Vagina (tissue), 2 donors: ENCODE measurements at places on chromosomes 1 and 21.

DNA sequence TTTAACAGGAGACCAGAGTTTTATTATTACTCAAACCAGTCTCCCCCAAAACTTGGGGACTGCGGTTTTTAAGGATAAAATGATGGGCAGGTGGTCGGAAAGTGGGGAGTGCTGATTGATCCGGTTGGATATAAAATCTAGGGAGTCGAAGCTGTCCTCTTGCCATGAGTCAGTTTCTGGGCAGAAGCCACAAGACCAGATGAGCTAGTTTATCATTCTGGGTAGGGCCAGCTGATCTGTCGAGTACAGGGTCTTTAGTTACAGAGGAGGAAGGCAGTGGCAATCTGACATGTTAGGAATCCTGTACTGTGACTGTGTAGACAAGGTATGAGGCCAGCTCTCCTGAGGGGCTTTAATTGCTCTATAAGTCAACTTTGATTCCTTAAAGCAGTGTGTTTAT is 22.9 kb upstream of the FOXE3 start:
- no peak for DNase-seq

- DNase-seq: no peak
Measured at GRCh38 chr1:150141452-150141851, 8.3 kb upstream of the PLEKHO1 start.

- DNase-seq: peak; percentile 87
Measured at GRCh38 chr1:116941670-116942069, 32.0 kb downstream of the PTGFRN start.

- no peak for DNase-seq
Measured at GRCh38 chr1:108892356-108893140, 15.8 kb downstream of the GPSM2 start.

DNA sequence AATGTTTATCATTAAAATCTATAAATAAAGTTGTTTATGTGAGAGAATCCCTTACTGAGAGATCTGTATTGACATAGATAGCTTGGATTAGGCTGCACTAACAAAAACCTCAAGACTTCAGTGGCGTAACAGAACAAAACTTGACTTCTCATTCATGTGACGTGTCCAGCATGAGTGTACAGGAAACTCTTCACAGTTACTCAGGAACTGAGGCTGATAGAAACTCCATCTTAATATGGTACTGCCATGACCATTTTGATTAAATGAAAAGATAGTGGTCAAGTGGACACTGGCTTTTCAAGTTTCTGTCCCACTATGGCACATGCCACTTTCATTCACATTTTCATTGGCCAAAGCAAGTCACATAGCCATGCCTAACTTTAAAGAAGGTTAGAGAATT is 3.7 kb downstream of the ST3GAL3 start:
- DNase-seq: no peak

DNA sequence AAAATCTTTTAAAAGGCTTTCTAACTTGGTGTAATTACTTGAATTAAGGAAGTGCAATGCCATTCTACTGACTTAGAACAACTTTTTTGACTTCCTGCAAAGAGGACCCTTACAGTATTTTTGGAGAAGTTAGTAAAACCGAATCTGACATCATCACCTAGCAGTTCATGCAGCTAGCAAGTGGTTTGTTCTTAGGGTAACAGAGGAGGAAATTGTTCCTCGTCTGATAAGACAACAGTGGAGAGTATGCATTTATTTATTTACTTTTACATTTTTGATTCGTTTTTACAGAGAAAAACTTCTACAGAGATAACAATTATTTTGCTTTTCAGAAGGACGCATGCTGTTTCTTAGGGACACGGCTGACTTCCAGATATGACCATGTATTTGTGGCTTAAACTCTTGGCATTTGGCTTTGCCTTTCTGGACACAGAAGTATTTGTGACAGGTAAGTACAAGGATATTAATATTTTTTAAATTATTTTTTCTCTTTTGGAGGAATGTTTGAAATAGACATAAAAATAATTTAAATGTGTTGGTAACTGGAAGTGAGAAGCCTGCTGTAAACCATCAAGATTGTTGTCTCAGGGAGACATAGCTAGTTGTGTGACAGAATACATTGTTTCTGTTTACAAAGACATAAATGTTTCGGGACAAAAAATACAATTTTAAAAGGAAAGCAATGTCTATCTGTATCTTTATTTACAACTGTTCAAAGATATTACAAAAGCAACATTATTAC is at the start of gene PTPRC:
Gene PTPRC, plus strand, starts transcription at position 147 of the 742 bp plus-strand sequence. Its CDS starts 229 bp downstream, at position 376.
- DNase-seq: no peak

GRCh38 chr21:32173121-32173724 is 105.6 kb downstream of the MIS18A start:
- DNase-seq: no peak

GRCh38 chr1:27430903-27431600 is 38.6 kb downstream of the GPR3 start:
- no peak for DNase-seq

DNA sequence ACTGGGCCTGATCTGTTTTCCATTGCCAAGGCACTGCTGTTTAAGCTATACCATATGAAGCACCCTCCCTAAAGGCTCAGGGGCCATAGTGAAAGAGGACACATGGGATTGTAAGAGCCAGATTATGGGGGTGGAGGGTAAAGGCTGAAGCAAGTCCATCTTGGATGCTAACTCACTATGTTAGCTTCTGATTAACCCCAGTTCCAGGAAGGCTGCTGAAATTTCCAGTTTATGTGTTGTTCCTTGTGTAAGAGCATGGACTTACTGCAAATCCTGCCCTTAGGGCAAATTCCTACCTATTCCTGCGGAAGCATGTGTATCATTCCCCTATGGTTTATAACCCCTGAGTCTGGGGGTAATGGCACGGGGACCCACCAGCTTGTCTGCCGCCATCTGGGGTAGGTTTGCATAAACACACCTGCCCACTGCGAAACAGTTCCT is 91.8 kb upstream of the SERBP1 start:
- no peak for DNase-seq

GRCh38 chr1:35539073-35539823 is 18.0 kb downstream of the KIAA0319L start:
- no peak for DNase-seq

GRCh38 chr1:215971793-215972441 is 404.8 kb downstream of the KCTD3 start:
- no peak for DNase-seq

- DNase-seq: no peak
Measured at GRCh38 chr1:226135059-226135651, 51.4 kb downstream of the ACBD3 start.

- DNase-seq: no peak
Measured at GRCh38 chr1:201648066-201648906, 109.4 kb downstream of the NAV1 start.

GRCh38 chr1:176541663-176542062 is 78.7 kb downstream of the PAPPA2 start:
- DNase-seq: no peak

DNA sequence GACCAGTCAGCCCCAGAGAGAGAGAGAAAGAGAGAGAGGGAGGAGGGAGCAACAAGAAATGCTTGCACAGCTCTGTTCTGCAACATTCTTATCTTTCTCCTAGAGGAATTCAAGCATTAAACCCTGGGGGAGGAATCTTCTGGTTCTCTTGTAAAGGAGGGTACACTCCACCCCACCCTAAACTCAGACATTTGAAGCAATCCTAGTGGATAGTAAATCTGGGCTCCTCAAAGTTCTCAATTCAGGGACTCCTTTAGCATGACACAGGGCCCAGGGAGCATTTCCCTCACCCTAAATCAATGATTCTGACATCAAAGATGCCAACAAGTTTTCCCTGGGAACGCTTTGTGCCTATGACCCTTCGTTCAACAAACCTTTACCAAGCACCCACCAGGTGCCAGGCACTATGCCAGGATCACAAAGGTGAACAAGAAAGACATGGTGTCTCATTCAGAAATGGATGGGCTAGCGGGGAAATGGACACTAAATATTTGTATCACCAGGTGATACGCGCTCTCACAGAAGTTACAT is 11.9 kb upstream of the CAPN2 start:
- no peak for DNase-seq

DNA sequence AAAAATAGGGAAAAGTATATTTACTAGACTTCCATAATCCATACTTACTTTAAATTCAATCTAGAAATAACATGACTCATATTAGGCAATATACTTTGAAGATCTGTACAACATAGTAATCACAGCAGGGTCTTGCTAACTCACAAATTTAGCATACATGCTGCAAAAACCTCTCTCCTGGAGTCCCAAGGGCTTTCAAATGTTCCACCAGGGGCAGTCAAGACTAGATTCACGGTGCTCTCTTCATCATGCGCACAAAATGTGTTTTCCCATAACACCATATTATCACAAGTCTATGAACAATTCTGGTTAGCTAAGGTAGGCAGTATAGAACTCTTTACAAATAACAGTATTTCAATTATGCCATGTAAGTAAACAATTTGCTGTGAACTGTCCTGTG is 45.8 kb downstream of the SSX2IP start:
- no peak for DNase-seq

DNA sequence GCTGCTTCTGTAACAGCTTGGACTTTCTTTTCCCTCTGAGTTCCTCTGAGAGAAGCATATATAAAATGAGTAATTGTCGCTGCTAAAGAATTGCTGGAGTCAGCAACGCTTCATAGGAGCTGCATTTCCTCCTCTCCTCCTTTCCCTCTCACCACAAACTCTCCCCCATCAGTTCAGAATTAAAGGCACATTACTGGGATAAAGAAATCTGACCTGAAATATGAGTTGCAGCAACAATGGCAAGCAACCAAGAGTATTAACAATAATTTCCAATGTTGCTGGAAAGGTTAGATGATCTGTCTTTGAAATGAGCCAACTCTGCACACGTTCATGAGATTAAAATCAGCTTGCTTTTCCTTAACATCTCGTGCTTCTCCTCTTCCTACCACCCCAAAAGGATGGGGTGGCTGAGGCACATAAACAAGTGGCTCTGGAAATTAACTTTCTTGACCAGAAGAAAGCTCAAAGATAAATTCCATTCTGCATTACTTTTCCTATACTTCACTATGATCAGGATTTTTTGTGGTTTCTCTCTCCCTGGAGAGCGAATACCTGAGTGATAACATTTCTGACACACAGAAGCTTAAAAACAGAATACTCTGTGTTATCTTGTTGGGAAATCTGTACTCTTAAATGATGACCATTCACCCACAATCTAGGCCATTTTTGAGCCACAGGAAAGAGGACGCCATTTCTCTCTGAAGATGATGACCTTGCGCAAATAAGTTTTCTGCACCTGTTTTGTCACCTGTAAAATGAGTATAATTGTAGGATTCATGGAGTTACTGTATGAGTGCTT is 90.2 kb downstream of the TGFBR3 start:
- no peak for DNase-seq

GRCh38 chr21:45970674-45971615 is 10.6 kb upstream of the COL6A1 start:
- no peak for DNase-seq

- DNase-seq: no peak
Measured at GRCh38 chr1:65477414-65478378, 57.2 kb downstream of the LEPR start.

GRCh38 chr21:42878678-42878992 is 704 bp downstream of the WDR4 start:
- DNase-seq: no peak

DNA sequence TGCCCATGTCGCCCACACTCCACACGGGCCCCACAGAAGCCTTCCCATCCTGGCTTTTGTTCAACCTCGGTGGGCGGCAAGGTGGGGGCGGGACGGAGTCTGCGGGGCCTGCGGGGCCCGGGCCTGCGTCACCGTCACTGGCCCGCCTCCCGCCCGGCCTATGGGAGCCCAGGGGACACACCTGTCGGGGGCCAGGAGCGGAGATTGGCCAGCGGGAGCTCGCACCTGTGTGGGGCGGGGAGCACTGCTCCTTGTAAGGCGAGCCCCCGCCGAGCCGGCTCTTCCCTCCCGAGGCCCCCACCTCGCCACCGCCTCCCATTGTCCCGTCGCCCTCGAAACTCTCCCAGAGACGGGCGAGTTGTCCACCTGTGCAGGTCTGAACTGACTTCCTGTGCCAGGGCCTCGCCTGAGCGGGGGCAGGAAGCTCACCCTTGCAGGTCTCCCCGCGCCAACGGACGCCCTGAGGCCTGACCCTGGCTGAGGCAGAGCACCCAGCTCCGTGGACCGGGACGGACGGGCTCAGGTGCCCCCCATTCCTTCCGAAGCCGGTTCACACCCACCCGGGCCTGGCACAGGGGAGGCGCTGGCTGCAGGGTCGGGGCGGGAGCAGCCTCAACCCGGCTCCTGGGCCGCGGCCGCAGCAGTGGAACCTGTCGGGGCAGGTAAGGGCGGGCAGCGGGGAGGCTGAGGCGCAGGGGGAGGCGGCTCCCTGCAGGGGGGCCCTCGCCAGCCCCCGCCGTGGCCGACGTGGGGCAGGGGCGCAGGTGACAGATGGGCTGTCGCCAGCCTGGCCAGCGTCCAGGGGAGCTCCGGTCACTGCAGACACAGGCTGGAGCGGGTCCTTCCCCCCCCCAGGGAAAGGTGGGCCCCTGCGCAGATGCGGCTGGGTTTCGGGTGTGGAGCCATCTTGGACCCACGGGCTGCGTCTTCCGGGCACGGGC is 10.8 kb upstream of the TTLL10 start:
- no peak for DNase-seq

DNA sequence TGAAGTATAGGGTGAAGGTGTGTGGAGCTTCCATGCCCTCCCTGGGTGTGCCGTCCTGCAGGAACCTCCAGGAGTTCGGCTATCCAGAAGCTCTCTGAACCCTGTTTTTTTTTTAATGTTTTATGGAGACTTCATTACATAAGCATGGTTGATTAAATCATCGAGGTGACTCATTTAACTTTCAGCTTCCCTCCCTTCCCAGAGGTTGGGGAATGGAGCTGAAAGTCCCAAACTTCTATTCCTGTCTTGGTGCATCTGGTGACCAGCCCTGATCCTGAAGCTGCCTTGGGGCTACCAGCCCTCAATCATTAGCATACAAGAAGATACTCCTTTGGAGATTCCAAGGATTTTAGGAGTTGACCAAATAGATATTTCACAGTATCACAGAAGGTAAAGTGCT is 9.5 kb downstream of the RRP15 start:
- no peak for DNase-seq
